DMS 273 treated with DMSO at 0.1 percent for 48 hours (cell line): ENCODE measurements at places on chromosomes 3 and 15.

DNA sequence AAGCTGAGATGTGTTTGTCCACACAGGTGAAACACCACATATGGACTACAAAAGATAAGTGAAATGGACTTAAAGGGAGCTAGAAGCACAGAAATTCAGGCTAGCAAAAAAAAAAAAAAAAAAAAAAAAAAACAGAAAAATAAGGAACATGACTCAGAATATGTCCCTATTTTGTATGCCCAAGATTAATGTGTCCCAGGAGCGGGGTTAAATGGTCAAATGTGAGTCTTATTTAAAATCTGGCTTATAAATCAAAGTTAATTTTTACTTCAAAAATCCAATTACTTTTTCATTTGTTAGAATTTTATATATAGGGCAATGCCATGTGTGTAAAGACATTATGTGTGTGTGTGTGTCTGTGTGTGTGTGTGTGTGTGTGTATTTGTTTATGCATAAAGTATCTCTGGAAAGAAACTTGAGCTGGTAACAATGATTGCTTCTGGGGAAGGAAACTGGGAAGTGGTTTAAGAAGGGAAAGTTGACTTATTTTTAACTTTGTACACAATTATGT lies 986.5 kb downstream of the ROBO2 start:
- no peak for DNase-seq

DNA sequence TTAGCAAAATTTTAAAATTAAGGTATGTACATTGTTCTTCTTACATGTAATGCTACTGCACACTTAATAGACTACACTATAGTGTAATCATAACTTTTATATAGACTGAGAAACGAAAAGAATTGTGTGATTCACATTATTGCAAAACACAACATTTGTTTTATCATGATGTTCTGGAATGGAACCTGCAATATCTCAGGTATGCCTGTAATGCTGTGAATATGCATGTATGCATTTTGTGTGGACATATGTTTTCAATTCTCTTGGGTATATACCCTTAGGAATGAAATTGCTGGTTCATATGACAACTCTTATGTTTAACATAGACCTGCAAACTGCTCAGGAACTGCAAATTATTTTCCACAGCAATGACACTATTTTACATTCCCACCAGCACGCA lies 38.6 kb upstream of the TJP1 start:
- no peak for DNase-seq

GRCh38 chr3:139439278-139439677 lies 37.0 kb downstream of the RBP2 start:
- DNase-seq = no peak

DNA sequence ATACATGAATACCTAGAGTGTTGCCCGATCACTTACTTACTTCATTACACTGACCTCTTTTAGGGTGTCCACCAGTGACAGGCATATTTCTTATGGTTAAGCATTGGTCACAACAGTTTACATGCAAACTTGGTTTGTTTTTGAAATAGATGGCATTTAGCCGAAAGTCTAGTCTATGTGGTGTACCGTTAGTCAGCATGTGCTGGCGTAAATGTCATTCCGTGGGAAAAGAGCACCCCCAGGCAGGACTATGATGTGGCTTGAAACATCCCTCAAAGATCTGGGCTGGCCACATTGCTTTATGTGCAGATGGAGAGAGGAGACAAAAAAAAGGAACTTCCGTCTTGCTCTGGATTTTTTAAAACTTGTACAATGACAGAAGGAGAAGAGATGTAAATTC lies 357.0 kb upstream of the ICE2 start:
- DNase-seq = no peak

DNA sequence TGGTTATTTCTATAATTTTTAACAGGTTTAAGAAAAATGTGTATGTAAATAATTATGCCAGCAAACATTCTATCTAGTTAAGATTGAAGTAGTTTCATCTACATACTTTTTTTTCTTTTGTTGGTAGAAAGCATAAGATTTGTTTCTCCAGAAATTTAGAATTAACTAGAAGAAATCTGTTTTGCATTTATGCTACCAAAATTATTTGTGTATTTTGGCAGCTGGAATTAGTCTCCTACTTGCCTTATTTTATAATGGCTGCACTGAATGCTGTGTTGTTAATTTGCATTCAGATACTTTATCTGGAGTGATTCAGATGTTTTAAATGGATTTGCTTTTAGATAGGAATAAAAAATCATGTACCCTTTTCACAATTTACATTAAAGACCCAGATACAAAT lies 100.2 kb upstream of the NAALADL2 start:
- no peak for DNase-seq

DNA sequence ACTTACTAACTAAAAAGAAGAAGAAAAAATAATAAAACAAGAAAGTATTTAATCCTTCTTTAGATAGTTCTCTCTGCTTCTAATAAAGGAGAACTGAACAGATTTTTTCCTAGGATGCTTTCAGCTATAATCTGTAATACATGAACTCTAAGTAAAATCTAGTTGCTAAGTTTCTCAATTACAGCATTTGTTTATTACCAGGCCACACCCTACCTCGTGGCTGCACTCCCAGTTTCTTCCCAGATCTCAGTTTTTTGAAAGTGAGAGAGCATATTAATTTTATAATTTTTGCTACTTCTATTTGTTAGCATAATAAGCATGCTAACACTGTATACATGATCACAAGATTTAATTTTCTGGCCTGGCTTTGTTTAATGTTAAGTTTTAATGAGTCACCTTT lies 258.3 kb downstream of the IL5RA start:
- DNase-seq = no peak

DNA sequence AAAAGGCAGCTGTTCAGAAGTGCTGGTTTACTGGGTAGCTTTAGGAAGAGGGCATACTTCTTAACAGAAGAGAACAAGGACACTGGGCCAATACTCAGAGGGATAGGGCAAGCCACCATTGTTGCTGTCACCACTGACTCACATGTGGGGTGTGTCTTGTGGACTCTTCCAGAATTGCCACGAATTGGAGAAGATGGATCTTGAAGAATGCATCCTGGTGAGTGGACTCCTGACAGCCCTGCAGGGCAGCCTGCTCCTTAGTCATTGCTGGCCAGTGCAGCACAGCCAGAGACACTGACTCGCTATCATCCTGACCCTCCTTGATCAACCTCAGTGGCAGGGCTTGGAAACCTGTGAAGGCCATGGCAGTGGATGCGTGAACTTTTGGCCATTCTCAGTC lies 62.3 kb downstream of the UBP1 start:
- no peak for DNase-seq

- DNase-seq = peak; percentile 85
Measured at GRCh38 chr3:193240850-193241706, at the start of gene PLAAT1. Gene PLAAT1 (plus strand): TSS chr3:193241222. CDS start chr3:193255651, 14,429 bp downstream.

- DNase-seq = no peak
Measured at GRCh38 chr3:29773481-29773880, 492.6 kb downstream of the RBMS3 start.

DNA sequence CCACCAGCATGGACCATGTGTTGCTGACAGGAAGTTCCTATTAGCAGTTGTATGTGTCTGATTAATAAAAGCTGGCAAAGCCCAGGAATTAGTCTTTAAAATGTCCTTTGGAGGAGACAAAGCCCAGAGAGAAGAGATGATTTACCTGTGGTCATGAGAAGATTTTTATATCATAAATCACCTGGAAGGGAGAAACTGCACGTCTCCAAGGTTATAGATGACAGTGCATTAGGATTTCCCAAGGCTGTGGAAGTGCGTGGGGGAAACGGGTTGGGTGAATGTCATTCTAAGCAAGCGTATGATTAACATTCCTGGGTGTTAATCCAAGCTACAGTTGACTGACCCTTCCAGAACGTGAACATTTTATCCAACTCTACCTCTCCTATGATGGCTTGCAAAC lies 76.6 kb downstream of the SLC6A11 start:
- DNase-seq = no peak

DNA sequence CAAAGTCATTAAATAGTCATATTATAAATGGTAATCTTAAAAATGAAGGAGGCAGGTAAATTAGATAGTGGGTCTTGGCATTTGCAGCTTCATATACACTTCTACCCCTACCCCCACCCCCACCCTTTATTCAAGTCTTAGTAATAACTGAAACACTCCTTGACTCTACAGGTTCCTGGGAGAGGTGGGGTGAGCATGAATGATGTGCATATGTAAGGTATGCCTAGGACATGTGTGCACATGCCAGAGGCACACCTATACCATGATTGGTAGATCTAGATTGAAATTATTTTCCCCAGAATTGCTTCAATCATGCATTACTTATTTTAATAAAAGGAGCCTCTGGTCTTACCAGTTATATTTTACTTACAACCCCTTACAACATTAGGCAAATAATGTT lies 40.1 kb upstream of the PDCD6IP start:
- no peak for DNase-seq

DNA sequence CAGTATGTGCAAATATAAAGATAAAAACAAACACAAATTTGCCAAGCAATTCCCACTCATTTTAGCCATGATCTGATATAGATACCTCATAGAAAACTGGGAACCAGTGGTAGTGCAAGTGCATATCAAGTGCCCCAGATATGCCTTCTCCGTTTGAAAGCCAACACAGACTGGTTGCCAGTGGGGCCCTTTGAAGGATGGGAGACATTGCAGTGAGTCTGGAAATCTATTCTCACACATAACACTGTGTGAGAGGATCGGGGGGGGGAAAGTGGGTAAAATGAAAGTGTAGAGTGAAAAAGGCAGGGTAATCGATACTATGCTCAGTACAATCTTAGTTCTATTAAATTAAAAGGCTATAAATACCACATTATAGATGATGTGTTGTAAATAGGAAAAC lies 83.0 kb downstream of the CBLB start:
- no peak for DNase-seq

DNA sequence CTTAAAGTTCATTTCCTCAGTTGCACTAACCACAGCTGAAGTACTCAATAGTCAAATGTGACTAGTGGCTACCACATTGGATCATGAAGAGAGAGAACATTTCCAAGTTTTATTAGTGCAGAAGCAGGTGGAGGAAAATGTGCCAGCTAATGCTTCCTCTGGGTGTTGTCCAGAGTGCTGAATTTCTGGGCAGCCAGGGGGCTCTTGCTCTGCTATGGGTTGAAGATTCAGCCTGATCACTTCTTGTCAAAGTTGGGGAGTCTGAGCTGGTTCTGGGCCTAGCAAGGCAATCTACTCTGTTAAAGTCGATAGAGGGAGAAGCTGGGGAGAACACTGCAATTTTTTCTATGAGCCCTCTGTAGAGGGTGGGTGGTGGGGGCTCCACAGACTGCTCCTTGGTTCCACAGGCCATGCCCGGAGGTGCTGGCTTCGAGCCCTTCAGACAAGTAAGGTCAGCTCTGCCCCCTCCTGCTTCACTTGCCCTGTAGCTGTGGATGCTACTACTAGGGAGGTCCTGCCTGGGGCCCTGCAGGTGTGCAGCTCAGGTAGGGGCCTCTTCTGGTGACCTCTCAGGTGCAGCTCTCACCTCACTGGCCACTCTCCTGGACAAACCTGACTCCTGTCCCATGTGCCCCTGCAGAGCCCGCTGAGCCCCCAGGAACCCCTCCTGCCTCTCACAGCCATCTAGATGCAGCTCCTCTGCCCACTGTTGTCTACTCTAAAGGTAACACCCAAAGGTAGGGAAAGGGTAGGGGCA lies 8.2 kb downstream of the ALG3 start:
- DNase-seq = no peak

DNA sequence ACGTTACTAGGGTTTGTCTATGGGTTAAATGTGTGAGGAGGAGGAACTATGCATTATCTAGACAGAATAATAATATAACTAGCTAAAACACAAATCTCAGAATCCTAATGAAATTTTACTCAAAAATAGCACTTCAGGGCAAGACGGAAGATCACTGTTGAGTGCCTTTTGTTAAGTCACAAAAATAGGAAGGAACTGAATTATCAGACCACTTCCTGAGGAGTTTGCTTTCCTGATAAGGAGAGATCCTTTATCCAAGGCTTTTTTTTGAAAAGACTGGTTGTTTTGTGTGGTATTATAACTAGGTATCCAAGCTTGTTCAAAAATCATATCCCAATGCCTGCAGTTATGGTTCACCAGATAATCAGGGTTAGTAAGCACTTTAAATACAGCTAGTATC lies 34.6 kb downstream of the NR2E3 start:
- no peak for DNase-seq

DNA sequence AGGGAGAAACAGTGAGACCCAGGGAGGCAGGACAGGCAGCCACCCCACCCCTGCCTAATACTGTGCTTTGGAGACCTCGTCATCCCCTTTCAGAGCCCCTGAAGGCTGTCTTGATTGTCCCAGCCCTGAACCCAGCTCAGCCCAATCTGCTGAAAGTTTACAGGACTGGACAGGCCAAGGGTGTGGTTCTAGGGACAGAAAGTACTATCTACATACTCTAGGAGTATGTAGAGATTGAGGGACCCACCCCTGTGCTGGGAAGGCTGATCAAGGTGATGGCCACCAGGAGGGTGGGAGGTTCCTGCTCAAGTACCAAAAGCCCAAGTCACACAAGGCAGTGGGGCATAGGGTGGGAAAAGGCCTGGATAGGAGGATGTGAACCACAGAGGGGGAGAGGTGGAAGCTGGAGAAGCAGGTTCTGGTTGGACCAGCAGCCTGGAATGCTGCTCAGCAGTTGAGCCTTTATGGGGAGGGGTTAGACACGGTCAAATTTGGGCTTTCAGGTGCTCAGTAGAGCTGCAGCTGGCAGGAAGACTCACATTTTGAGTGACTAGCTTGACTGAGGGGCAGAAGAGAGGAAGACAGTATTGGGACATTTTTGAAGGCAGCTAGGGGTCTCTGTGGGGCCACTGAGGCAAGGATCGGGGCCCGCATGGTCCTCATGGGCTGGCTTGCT lies 6.7 kb downstream of the NBEAL2 start:
- DNase-seq = no peak

GRCh38 chr15:43218908-43219706 lies 1.7 kb downstream of the EPB42 start:
- no peak for DNase-seq

DNA sequence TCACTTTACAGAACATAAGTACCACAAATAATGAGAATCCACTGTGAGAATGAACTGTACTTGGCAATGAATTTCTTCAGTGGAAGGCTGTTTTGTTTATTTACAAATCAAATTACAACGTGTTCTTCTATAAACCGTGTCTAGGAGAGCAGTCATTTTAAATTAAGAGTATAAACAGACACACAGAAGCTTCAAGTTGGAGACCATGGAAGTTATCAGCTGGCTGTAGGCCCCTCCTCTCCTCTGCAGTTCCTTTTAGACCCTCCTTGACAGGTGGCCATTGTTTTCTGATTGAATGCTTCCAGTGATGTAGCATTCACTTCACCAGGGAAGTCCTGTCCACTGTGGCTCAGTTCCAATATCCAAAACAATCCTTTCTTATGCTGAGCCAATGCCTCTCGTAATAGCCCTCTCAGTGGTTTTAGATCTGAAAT lies 7.3 kb upstream of the MAPK6 start:
- DNase-seq = no peak

DNA sequence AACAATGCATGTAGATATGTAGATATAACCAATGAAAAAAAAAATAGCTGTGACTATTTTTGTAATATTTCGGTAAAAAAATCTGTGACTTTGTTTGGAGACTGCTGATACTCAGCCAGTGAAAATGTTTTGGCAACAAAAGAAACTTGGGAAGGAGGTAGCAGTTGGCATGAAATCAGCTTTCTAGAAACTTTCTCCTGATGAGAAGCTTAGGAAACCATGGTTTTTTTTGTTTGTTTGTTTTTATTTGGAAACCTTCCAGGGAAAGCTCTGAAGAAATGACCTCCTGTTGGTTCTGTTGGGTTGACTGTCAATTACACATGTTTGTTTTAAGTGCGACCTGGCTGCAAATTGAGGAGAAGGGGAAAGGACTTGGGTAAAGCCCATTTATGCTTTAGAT lies 445.9 kb downstream of the UNC13C start:
- no peak for DNase-seq
